Activated CD8-positive, alpha-beta memory T cell treated with anti-CD3 and anti-CD28 coated beads for 1 hour (primary cell): ENCODE measurements at places on chromosomes 2 and 18.

- no peak for DNase-seq
Observed at GRCh38 chr2:81481242-81481993, 1176.9 kb upstream of the LRRTM1 start.

DNA sequence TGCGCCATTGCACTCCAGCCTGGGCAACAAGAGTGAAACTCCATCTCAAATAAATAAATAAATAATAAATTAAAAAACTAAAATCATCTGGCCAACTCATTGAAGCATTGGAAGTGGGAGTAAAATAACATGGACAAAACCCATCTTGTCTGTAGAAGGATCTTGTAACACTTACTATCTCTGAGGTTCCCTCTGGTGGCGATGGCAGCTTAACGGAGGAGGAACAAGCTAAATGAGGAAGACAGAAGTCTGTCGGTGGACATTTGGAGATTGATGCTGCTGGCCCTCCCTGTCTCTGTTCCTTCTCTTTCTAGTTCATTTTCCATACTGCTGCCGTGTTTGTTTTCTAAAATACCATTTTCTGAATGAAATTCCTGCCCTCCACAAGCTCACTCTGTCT lies 43.4 kb downstream of the ZCCHC2 start:
- DNase-seq, result no peak

GRCh38 chr2:189179570-189179950 lies at the start of gene COL5A2:
TSS of gene COL5A2 (minus strand) at chr2:189179761. CDS start at chr2:189179604, 157 bp downstream.
- no peak for DNase-seq

DNA sequence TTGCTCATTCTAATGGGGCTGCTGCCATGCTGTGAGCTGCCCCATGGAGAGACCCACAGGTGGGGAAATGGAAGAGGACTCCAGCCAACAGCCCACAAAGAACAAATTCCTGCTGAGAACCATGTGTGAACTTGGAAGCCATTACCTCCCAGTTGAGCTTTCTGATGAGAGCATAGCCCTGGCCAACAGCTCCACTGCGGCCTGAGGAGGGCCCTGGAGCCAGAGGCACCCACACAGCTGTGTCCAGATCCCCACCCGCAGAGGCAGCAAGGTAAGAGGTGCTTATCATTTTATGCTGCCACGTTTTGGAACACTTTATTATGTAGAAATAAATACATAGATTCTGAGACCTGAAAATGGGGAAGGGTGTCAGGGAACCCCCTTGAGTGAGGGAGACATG lies 44.2 kb upstream of the OTOS start:
- DNase-seq, result no peak

DNA sequence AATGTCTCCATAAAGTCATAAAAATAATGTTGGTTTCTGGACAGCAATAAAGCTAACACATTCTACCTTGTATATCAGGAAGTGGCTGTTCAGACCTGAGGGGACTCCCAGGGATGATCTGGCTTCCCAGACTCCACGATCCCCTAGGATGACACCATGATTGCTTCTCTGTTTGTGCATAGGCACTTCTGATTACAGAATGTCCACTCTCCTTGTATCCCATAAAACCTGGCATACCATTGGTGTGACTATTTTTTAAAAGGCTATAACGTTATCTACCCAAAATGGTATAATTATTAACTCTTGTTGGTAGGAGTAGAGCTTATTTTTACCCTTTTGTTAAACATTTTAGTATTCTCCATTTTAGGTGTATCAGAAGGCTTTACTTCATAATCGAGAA lies 57.1 kb downstream of the PTH2R start:
- DNase-seq, result no peak
